ENCODE measurements at places on chromosomes 2 and 18.

DNA sequence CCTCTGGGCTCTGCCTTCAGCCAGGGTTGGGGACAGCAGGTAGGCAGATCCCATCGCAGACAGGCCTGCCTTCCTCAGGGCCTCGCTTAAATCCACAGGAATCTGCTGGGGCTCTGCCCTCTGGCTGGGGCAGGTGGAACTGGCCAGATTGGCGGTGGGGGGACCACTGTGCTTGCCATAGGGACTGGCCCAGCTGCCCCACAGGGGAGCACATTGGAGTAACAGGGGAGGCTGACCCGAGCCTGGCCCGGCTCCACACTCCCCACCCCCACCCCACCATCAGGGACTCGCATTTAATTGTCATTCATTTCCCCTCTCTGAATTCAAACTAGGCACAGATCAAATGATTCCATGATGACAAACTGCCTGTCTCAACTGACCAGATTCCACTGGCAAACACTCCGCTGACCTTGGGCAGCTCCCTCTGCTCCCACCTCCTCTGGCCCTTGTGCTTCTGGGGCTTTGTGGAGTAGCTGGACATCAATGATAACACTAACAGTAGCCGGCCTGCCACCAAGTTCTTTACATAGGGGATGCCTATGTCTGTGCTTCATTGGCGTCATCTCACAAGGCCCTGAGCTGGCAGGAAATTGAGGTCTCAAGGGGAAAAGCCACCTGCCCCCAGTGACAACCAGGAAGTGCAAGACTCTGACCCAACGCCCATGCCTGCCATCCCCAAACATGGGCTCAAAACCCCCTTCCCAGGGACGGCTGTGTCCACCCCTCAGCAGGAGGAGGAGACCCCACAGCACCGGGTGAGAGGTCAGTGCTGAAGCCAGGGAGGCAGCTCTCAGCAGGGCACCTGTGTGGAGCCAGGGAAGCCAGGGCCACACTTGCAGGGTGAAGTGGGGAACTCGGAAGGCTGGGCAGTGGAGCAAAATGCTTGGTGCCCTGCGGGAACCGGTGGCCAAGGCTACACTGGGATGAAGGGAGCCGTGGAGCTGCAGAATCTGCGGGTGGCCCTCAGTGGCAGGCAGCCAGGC, 2.1 kb upstream of the B3GNT7 start:
- no peak for DNase-seq

GRCh38 chr2:14951569-14952285, 319.2 kb downstream of the LRATD1 start:
- DNase-seq, result no peak

GRCh38 chr18:62981566-62981965, 266.2 kb downstream of the PHLPP1 start:
- no peak for DNase-seq

GRCh38 chr2:47644351-47644750, 138.6 kb upstream of the MSH6 start:
- no peak for DNase-seq

DNA sequence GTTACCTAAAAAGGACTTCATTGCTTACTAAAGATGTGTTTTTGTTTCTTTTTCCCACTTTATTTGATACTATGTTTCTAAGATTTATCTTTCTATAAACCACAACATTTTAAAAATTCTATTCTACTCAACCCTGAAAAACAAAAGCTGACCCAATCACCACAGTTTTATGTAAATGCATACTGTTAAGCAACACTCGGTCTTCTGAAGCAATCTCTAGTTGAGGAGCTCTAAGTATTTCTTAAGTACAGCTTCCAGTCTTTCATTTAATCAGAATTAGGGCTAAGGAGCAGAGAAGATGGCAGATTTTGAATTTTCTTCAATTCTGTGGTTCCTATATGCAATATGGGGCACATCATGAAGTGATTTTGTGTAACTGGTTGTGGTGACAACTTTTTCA, 72.2 kb upstream of the SLC4A10 start:
- DNase-seq, result no peak

GRCh38 chr2:114699423-114699944, 257.0 kb downstream of the DPP10 start:
- DNase-seq, result peak; percentile 18

DNA sequence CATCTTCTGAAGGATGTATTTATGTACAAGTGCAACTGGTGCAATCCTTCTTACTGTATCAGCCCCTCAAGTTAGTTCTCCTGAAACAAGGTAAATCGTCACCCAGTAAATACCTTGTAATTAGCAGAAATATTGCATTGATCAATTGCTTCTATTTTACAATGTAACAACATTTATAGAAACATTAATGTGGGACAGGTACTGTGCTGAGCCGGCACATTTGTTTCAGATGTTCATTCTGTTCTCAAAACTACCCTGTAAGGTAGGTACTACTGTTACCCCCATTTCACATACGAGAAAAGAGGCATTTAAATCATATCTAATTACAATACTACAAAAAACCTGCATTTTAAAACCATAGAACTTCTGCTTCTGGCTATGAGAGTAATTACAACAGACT, 19.5 kb downstream of the RTN4 start:
- DNase-seq, result no peak

DNA sequence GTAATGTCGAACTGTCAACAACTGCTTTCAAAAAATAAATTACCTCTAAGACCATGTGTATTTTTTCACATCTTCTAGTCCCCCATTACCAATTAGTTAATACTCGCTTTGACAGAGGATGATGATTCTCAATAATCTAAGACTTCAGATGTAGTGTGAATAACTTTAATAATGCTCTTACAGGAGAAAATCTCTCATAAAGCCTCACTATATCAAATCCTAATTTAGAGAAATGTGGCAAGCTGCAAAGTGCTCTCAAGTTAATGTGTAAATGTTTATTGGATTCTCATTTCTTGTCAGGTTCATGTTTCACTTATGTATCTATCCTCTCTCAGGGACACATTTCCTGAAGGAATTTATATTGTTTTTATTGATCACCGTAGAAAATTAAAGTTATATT, 223.9 kb downstream of the CDH7 start:
- DNase-seq, result no peak

DNA sequence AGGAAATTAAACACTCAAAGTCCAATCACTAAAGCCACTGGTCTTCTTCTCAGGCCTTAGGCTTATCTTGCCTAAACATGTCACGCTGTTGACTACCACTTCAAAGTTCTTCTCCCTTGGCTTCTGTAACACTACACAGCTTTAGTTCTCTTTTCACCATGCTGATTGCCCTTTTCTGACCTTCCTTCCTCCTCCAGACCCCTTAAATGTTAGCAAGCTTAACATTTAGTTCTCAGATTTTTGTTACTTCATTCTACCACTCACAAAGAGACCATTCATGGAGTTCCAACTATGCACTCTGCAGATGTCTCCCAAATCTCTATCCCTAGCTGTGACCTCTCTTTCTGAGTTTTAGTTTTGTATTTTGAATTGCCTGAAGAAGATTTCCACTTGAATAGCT, 64.4 kb downstream of the TTC21B start:
- DNase-seq, result no peak

- no peak for DNase-seq
Observed at GRCh38 chr2:28291811-28292440, 100.7 kb upstream of the FOSL2 start.

GRCh38 chr2:217077831-217078407, 218.1 kb upstream of the TNP1 start:
- DNase-seq, result no peak

GRCh38 chr18:47420130-47420529, 168.7 kb upstream of the SKOR2 start:
- peak; percentile 18 for DNase-seq

GRCh38 chr2:24205131-24205530, 30.3 kb downstream of the FAM228A start:
- no peak for DNase-seq

GRCh38 chr2:240459401-240460252, 24.2 kb downstream of the GPC1 start:
- no peak for DNase-seq

GRCh38 chr2:127305990-127306585, 12.1 kb upstream of the ERCC3 start:
- no peak for DNase-seq

DNA sequence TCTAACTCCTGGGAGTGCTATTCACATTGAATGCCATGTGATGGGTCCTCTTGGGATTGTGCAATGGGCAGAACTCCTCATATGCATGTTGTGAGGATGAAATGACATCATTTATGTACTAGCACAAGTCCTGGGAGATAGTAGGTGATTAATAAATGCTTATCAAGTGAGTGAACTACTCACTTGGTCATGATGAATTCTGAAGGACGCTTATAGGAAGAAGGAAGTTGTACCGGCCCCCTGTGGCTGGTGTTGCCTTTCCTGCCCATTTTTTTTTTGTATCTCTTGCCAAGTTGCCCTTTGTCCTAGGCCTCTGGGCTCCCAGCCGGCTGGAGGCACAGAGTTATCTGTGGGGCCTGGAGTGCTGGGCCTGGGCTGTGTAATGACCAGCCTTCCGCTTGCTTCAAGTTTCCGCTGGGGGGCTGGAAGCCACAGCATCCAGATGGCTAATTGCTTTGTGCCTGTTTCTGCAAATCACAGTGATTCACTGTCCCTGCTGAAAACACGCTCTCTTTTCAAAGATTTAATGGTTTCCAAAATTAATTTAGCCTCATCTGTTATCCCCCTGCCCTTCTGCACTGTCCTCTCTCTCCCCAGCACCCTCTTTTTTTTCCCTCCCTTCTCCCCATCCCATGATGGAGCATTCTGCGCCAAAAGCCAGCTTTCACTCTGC, 33.7 kb upstream of the MRPL33 start:
- no peak for DNase-seq

DNA sequence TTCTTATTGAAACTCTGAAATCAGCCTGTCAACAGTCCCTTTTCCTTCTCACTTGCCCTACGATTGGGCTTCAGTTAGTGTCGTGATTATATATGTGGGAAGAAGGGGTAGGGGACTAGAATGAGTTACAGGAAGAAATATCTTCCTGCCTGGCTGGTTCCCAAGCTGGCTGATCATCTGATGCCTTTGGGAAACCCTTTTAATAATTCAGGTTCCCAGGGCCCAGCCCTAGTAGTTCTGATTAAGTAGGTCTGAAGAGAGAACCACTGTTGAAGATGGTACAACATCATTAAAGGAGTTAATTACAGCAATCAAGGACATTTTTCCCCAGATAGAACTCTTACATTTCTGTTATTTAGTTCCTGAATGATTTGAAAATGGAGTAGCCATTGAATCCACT, 110.1 kb upstream of the EML6 start:
- DNase-seq, result no peak

DNA sequence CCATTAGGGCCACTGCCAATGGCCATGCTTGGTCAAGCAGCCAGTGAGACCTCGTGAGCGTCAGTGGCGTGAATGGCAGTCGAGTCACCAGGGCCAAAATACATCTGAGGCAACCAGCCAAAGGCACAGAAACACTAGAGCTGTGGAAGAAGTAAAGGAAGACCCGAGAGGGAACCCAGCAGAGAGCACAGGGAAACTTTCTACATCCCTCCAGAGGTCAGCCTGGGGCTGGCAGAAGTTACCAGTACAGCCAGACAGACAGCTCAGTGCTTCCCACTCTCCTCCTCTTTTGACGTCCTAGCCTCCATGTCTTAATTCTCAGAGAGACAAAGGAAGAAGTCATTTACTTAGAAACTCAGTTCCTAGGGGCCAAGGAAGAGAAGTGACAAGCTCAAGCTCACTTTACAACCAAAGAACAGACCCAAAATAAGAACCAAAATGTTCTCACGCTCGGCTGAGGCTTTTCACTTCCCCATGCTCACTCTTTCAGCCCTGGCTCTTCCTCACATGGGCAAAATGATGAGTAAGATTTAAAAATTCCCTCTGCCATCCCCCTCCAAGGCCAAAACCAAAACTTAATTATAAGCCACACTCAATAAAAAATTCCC, 8.7 kb downstream of the CYRIA start:
- peak; percentile 35 for DNase-seq

- DNase-seq, result peak; percentile 22
Observed at GRCh38 chr2:105734762-105735538, 9.8 kb upstream of the NCK2 start.

DNA sequence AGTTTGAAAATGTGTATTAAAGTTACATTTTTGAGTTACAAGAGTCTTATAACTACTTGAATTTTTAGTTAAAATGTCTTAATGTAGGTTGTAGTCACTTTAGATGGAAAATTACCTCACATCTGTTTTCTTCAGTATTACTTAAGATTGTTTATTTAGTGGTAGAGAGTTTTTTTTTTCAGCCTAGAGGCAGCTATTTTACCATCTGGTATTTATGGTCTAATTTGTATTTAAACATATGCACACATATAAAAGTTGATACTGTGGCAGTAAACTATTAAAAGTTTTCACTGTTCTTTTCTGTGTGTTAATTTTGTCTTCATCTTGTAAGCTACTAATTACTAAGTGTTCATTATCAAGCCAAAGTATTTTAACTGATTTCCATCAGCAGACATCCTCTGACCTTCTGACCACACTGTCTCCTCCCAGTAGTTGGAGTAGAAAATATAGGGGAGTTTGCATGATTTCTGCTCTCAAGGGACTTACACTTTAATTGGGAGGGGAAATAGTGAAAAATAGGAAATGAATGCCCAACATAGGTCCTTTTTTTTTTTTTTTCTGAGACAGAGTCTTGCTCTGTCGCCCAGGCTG, 4.3 kb downstream of the PMAIP1 start:
- no peak for DNase-seq

DNA sequence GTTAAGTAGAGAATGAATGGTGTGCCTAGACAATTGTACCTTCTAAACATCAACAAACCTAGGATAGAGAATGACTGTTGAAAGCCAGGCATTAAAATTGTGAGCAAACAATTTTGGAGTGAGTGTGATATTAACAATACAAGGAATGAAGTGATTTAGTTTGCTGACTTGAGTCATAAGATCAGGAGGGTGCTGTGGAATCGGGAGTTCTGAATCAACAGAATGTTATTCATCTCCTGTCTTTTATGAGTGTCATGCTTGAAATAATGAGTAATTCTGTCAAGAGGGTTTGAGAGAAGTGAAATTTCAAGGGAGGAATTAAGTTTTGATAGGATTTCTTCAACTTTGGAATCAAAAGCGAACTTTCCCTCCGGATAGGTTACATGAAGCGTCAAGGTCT, 214.4 kb upstream of the DSEL start:
- DNase-seq, result no peak

DNA sequence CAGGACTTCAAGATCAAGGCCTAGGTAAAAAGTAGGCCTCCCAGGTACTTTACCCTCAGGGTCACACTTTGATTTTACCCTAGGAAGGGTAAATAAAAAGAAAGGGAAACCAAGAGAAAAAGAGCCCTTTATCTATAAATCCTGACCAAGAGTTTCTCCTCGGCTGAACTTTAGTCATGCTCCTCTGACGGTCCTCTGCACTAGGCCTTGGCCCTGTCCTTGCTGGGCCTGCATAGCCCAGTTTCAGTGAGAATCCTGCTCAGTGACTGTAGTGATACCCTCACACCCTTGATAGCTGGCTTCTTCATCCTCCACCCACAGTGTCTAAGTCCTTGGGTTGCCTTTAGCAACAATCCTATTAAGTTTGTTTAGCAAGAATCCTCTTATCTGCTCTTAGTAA, 20.5 kb upstream of the ITSN2 start:
- DNase-seq, result no peak

- no peak for DNase-seq
Observed at GRCh38 chr2:8753609-8754008, 71.8 kb downstream of the ID2 start.

- DNase-seq, result no peak
Observed at GRCh38 chr2:150325656-150326314, 161.7 kb downstream of the RND3 start.

GRCh38 chr2:226256709-226257376, 542.8 kb downstream of the IRS1 start:
- DNase-seq, result no peak

- no peak for DNase-seq
Observed at GRCh38 chr2:98869870-98870269, 66.2 kb downstream of the CRACDL start.

- no peak for DNase-seq
Observed at GRCh38 chr18:73981796-73982195, 165.8 kb downstream of the FBXO15 start.

Measured in Kasumi-1 (cell line).